ENCODE measurements at places on chromosomes 5 and 9. TPM values are rescaled to one million over a fixed set of nuclear protein-coding genes. Genes with fewer than 3 reads are reported as not detected.

The HTR1A gene
- not detected for total RNA-seq

The FBP1 gene
- 3.4 TPM for total RNA-seq

The NR6A1 gene
- 1.3 TPM for total RNA-seq

The TCF7 gene
- 2.4 TPM for total RNA-seq

The LEAP2 gene
- total RNA-seq, result 1.3 TPM

The SHISAL2B gene
- total RNA-seq, result not detected

DNA sequence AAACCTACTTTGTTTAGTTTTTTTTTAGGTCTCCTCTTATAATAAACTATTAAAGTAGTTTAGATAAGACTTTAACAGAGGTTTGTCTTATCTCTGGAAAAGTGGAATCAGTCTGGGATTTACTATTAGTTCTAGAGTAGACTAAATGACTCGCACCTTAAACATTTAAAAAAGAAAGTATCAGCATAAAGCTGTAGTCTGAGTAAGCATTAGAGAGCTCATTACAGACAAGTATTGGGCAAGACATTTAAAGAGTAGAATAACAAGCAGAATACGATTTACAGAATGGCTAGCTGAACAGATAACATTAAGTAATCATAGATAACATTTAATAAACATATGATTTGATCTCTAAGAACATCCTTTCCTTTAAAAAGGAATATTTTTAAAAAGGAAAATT lies 226.0 kb upstream of the DMAC1 start:
- DNase-seq, result no peak

DNA sequence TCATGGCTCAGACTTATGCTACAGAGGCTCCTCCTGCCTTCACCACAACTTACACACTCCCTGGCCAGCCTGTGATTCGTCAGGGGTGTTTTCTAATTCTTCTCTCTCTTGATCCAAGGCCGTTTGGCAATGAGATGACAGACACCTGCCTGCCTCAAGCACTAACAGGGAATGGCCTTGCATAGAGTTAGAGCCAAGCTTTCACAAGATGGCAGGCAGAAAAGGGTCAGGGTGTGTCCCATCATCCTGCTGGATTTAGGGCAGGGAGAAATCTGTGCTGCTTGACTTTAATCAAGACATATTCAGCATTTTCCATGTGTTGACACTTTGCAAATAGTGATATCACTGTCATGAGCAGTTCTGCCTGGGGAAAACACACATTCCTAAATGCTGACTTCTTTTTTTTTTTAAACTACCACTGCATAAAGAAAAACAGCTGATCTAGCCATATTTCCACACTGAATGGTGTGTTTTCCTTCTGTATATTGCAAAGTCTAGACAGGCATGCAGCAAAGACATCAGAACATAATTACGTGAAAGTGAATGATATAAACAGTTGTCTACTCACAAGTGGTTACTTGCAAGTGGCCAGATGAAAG lies 95.0 kb upstream of the SLC25A48 start:
- no peak for DNase-seq

- no peak for DNase-seq
Measured at GRCh38 chr5:148790545-148791333, 35.7 kb upstream of the ADRB2 start.

DNA sequence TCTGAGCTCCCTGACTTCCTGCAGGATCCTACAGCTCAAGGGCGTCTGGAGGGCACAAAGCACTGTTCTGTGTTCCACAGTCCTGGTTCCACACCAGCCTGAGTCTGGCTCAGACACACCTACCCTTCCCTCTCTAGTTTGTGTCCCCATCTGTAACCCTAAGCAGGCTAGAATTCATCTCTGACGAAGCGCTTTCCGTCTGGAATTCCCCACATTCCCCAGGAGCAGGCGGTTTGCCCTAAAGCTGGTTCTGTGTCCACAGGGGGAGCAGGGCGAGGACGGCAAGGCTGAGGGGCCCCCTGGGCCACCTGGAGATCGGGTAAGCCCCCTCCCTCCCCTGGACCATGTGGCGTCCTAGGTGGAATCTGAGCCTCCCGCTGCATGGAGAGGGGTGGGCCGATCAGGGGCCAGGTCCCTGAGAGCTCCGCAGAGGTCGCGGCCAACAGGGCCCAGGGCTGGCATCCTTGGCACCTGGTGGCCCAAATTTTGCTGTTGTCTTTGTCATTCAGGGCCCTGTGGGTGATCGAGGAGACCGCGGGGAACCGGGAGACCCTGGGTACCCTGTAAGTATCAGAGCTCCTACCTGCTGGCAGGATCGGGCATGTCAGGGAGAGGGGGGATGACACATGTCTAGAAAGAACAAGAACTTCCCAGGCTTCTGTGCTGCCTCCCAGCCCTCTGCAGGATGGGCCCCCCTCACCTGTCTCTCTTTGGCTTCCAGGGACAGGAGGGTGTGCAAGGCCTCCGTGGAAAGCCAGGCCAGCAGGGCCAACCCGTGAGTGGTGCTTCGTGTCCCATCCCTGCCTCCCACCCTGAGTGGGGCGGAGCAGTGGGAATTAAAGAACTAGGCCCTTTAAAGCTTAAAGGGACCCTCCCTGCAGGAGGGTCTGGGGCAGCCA lies 34.5 kb upstream of the ORM1 start:
- peak; percentile 9 for DNase-seq

- DNase-seq, result no peak
Measured at GRCh38 chr9:128146591-128147120, 2.6 kb upstream of the LCN2 start.

DNA sequence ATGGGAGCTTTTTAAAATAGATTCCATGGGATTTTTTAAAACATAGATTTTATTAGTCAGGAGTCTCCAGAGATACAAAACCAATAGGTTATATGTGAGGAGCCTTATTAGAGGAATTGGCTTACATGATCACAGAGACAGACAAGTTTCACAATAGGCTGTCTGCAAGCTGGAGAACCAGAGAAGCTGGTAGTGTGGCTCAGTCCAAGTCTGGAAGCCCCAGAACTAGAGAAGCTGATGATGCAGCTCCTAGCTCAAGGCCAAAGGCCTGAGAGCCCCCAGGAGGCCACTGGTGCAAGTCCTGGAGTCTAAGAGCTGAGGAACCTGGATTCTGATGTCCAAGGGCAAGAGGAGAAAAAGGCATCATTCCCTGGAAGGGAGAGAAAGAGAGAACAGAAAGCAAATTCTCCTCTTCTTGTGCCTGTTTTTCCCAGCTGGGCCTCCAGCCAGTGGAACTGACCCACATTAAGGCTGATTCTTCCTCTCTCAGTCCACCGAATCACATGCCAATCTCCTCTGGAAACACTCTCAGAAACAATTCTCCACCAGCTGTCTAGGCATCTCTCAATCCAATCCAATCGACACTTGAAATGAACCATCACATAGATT lies 59.3 kb downstream of the AHRR start:
- DNase-seq, result no peak

- no peak for DNase-seq
Measured at GRCh38 chr5:159560088-159560487, 229.8 kb upstream of the IL12B start.

DNA sequence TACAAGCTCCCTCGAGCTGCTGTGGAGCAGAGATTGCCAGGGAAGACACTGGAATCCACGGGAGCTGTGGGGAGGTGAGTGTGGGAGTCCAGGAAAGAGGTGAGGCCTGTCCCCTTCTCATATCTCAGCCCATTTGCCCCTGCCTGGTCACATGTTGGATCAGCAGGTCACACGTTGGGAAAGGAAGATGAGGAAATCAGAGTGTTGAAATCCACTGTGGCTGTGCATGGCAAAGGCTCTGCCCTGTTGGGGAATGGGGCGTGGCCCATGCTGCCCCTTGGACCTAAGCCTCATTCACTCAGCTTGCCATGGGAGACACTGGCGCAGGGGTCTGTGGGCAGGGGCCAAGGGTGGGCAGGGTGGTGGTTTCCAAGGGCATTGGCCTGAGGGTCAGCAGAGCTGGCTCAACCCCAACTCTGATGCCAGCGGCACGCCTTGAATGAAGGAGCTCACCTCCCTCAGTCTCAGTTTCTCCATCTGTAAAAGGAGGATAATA lies 85.4 kb upstream of the CPEB4 start:
- peak; percentile 43 for DNase-seq

- DNase-seq, result no peak
Measured at GRCh38 chr5:31361234-31361633, 167.7 kb downstream of the CDH6 start.

DNA sequence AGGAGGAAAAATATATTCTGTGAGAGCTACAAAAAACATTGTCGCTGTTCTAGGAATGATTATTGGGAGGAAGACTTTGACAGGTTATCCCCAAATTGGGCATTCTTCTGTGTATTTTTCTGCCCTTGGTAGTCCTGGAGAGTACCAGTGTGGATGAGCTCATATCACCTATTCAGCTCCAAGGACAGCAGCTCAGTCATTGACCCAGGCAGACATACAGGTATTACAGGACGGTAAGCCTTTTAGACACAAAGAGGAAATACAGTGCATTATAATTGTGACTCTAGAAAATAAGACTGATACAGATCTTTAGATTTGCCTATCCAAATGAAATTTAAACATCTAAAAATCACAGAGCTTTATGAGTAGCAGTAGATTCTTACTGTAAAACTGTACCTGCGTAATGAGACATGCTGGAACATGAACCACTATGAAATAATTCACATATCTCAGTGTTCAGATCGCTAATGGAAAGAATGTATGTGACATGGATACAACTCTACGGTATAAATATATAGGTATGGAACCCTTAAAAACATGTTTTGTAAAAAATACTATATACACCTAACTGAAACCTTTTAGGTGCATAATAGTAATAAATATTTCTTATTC lies 56.0 kb downstream of the PLK2 start:
- DNase-seq, result no peak

- no peak for DNase-seq
Measured at GRCh38 chr9:5773324-5773999, 59.5 kb downstream of the ERMP1 start.

GRCh38 chr9:123651273-123651672 lies 278.7 kb downstream of the DENND1A start:
- DNase-seq, result no peak

- no peak for DNase-seq
Measured at GRCh38 chr9:90176901-90177300, 465.7 kb downstream of the DIRAS2 start.

GRCh38 chr5:162888268-162888667 lies 549.1 kb upstream of the CCNG1 start:
- no peak for DNase-seq

DNA sequence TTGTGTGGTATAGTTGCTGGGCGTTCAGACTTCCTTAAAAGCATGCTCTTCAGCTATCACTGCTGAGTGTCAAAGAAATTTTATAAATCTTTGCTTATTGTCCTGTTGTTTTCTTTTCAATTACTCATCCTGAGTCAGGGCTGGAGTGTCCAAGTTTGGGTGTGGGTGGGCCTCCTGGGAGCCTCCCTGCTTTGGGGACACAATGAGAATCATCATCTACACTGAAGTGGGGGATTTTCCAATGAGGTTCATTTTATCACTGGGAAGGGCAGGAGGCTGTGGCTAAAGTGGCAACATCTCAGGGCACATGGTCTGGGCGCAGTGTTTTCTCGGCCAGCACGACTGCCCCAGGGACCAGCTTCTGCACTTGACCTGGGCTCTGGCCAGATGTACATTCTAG lies 19.5 kb downstream of the GFPT2 start:
- no peak for DNase-seq

- no peak for DNase-seq
Measured at GRCh38 chr5:142959683-142960657, 189.8 kb downstream of the ARHGAP26 start.

DNA sequence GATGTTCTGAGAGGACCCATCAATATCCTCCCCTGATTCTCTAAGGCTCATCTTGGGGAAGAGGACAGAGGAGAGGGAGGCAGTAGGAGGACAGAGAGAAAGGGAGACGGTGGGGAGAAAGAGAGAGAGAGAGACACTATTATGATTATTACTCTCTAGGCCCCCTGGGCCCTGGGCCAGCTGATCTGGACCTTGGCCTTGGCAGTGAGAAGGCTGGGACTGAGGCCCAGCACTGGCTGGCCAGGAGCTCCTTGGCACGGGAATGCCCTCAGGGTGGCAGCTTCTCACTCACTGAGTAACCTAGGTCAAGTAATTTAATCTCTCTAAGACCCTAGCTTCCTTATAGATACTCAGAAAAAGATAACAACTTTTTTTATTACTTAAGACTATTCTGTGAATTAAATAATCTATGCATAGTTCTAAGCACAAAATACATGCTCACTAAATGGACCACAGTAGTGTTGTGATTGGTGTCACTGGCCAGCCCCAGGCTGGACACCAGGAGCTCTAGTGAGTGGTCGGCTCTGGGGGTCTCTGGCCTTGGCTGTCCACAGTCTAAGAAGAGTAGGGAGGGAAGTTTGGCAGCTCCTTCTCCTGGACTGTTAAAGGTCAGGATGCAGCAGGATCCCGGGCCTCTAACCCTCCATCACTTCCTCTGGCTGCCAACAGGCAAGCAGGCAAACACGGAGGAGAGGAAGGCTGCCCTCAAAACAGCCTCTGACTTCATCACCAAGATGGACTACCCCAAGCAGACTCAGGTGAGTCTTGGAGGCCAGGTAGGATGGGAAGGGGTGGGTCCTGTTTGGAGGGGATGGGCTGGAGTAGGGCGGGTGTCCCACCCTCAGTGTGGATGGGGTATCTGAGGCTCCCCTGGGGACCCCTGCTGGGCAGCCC lies 50.0 kb downstream of the GSN start:
- no peak for DNase-seq

DNA sequence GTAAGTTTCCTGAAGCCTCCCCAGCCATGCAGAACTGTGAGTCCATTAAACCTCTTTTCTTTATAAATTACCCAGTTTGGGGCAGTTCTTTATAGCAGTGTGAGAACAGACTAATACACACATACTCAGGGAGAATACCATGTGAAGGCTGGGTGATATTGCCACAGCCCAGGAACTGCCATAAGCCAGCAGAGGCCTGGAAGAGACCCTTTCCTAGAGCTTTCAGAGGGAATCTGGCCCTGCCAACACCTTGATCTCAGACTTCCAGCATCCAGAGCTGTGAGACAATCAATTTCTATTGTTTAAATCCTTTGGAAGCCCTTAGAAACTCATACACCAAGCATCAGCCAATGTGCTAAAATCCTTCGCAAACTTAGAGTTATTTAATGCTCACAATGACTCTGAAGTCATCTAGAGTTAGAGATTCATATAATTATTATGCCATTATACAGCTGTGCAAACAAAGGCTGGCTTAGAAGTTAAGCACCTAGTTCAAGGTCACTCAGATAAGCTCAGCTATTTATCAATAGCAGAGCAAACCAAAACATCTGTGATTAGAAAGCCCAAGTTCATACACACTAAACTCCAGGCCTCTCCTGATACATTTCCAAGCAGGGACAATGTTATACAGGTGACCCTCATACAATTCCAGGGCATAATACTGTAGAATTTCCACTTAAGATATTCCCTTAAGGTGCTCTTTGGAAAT lies 531.8 kb upstream of the DAP start:
- DNase-seq, result no peak

GRCh38 chr5:118793091-118793490 lies 195.3 kb downstream of the DTWD2 start:
- no peak for DNase-seq

- no peak for DNase-seq
Measured at GRCh38 chr5:87729781-87730180, 317.1 kb upstream of the CCNH start.

GRCh38 chr9:95230046-95230445 lies 87.5 kb downstream of the FANCC start:
- DNase-seq, result no peak

GRCh38 chr5:128673970-128674369 lies 135.9 kb upstream of the FBN2 start:
- no peak for DNase-seq

- DNase-seq, result no peak
Measured at GRCh38 chr9:129362287-129363000, 184.4 kb upstream of the IER5L start.

All from left cardiac atrium (tissue), 4 donors.